Hematopoietic multipotent progenitor cell treated with erythropoietin and hydrocortisone succinate and interleukin-3 and kit ligand, for 6 days (in vitro differentiated cells): ENCODE measurements at places on chromosomes 13 and 19.
A peak's percentile ranks its signal among the peaks of the same experiment; 100 is the strongest.

GRCh38 chr13:90201202-90201601, 1146.3 kb upstream of the MIR17HG start:
- no peak for DNase-seq

DNA sequence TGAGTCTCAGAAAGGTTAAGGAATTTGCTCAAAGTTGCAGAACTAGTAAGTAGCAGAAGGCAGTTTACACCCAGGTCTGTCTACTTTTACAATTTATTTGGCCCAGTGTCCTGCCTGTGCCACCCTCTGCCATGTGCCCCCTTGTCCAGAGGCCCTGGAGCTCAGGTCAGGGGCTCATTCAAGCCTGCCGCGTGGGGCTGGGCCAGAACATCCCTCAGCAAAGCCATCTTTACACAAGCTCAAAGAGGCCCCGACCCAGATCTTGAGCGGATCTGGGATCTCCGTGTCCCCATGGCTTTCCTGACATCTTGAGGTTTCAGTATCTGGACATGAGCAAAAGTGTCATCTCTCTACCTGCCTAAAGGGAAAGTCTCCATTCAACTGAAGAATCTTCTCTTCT, 76.4 kb upstream of the VSTM2B start:
- no peak for DNase-seq

DNA sequence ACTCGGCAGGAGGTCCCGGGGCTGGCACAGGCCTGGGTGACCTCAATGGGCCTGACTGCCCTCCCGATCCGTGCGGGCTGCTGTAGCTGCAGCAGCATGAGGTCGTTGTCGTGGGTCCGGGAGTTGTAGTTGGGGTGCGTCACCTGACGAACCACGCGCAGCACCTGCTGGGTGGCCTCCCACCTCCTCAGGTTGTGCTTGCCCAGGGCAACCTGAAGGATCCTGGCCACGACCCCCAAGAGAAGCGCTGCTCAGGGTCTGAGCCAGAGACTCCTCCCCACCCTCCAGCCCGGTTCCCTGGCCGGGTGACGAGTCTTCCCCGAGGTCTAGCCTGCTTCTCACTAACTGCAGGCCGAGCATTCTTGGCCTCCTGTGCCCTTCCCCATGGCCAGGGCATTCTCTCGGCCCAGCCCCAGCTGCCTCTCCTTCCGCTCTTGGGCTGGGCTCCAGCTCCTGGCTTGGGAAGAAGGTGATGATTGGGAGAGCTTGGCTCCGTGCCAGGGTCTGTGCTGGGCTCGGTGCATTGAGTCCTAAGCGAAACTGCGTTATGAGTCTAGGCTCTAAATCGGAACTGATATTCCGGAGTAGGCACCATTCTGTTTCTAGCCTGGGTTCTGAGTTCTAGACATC, 3.1 kb downstream of the KLK14 start:
- DNase-seq = no peak

GRCh38 chr13:23549724-23550123, 20.5 kb upstream of the TNFRSF19 start:
- no peak for DNase-seq

DNA sequence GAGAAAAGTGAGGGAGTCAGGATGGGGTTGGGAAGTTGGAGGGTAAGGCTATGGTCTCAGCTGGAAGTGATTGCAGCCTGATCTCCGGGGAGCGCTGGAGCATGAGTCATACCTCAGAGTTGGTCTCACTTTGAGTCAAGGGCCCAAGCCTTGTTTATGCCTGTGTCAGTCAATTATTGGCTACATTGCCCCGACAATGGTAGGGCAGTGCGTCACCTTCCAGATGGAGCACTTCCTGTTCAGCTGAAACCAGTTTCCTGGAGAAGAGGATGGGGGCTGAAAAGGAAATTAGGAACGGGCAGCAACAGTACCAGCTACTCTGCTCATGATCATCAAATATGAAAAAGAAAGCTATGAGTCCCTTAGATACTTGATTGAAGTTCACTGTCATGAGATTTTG, 60.4 kb downstream of the ADGRE1 start:
- no peak for DNase-seq

- DNase-seq = peak; percentile 89
Measured at GRCh38 chr19:13098277-13099072, 4.2 kb downstream of the LYL1 start.

GRCh38 chr13:101490406-101491015, 38.0 kb downstream of the ITGBL1 start:
- DNase-seq = no peak

- no peak for DNase-seq
Measured at GRCh38 chr19:7170983-7171382, 101.5 kb downstream of the ZNF557 start.

GRCh38 chr19:55578761-55579747, 1.6 kb downstream of the ZNF579 start:
- no peak for DNase-seq

DNA sequence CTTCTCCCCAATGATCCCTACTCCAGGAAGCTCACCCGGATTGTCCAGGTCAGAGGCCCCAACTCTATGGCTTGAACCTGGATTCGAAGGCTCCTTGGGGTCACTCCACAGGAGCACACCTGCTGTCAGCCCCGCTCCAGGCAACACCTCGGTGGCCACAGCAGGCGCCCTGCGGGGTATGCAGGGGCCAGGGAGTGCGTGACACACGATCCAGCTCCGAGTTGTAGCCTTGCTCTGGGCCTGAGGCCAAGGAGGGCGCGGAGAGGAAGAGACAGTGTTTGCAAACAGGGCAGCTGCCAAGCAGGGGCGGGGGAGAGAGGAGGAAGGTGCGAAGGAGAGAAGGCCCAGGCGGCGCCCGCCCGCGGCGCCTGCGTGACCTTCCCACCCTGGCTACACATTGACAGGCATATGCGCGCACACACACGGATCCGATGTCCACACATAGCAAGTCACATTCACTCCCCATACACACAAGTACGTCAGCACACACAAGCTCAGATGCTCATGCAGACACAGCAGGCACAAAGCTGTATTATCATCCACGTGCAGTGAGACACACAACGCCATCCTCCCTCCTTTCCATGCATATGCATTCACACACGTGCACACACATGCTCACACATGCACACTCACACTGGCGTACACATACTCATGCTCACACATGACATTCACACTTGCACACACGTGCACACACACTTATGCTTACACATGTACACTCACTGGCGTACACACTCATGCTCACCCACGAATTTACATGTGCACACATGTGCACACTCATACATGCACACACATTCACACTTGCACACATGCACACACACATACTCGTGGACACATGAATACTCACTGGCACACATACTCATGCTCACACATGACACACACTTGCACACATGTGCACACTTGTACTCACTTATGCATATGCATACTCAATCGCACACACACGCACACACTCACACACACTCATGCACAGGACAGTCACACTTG, 10.4 kb downstream of the SBK2 start:
- peak; percentile 63 for DNase-seq

GRCh38 chr13:110106726-110107125, 200.2 kb downstream of the COL4A1 start:
- no peak for DNase-seq

DNA sequence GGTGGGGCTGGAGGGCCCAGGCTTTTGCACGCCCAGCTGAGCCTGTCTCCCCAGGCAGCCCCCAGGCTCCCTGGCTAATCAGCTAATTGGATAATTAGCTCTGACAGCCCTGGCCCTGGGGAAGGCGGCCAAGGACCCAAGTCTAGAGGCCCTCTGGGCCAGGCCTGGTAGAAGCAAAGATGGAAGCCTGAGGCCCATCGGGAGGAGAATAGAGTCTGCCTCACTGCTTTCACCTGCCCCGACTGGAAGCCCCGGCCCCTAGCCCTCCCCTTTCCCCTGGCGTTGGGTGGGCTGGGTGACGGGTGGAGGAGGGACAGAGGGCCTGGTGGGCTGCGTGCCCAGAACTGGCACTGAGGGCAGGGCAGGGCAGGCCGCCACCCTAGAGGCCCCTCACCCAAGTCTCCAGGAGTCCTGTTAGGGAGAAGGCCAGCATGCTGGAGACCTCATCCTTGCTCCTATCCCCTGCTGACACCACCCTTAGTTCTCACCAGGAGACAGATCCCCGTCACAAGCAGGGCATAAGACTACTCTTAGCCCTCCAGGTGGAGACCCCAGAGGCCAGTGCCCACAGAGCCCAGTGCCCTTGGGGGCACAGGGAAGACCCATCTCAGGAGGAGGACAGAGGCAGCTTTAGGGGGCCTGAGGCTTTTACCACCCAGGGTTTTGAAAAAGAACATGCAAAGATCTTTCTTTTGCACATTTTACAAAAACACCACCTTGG, 12.0 kb downstream of the LYL1 start:
- DNase-seq = no peak

DNA sequence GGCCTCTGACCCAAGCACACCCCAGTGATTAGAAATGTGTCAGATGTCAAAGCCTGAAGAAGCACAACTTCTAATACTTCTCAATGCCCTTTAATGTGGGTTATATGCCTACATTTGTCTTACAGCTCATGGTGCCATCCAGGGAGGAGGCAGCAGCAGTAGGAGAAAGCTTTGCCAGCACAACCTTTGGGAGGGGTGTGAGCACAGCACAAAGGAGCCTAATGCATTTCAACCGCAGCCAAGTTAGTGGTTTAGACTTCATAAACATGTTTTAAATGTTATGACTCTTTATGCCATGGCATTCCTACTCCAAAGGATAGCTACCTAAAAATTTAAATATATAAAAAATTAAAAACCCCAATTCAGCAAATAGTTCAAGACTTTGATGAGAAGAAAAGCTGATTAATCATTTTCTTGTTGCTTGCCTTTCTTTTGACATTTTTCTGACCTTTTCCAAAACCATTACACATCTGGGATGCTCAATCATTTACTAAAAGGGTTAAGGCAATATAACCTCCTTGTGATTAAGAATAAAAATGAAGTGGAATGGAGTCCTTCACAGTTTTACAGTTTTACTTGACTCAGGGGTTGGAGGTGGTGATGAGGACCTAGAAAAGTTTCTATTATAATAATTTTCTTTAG, 142.7 kb downstream of the DLEU7 start:
- DNase-seq = no peak

DNA sequence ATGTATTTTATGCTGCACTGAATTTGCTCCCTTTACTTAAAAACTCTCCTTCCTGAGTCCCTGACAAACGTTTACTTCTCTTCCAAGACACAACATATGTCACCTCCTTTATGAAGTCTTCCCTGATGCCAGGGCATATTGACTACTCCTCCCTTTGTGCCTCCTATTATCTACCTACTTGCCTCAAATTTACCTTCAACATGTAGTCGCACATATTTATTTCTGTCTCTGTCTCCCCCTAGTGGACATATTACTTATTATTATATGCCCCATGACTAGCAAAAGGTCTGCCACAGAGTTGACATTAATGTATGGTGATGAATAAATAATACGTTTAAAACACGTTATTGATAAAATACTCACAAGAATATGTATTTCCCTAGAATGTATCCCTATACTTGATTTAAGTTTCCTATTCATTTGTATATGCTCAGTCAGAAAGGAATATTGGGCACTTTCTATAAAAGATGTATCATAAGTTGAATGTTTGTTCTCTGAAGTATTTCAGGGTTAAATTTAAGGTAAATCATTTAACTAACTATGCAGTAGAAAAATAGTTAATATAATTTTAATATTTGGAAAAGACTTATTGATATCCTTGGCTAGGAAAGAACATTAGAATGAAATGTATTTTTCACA, 250.3 kb upstream of the ATXN8OS start:
- DNase-seq = peak; percentile 87

GRCh38 chr13:105497597-105497996, 1037.9 kb downstream of the EFNB2 start:
- no peak for DNase-seq

DNA sequence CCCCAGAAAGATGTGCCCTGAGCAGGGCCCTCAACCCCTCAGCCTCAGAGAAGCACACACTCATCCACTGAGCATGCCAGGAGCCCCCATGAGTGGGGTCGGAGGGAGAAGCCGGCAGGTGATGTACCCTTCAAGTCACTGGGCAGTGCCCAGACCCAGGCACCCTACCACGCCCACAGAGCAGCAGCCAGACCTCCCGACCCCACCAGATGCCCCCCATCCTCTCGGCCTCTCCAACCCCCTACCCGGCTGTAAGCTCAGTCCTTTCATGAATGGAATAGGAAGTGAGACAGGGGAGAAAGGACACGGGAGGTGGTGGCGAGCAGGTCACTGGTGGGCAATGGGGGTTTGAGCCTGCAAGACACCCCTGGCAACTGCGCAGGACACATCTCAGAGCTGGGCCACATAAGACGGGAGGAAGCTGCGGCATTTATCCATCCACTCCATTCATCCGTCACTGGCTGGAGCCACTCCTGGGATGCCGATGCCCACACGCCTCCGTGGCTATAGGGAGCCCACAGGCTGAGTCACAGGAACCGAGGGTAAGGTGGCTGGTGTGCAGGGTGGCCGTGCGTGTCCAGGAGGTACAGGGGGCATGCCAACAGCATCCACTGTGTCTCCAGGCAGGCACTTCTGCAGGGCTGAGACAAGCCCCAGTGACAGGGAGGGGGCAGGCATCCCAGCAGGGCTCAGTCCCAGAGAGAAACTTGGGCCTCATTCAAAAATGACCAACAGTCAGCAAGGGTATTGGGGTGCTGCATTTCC, 23.8 kb upstream of the VSTM2B start:
- no peak for DNase-seq

DNA sequence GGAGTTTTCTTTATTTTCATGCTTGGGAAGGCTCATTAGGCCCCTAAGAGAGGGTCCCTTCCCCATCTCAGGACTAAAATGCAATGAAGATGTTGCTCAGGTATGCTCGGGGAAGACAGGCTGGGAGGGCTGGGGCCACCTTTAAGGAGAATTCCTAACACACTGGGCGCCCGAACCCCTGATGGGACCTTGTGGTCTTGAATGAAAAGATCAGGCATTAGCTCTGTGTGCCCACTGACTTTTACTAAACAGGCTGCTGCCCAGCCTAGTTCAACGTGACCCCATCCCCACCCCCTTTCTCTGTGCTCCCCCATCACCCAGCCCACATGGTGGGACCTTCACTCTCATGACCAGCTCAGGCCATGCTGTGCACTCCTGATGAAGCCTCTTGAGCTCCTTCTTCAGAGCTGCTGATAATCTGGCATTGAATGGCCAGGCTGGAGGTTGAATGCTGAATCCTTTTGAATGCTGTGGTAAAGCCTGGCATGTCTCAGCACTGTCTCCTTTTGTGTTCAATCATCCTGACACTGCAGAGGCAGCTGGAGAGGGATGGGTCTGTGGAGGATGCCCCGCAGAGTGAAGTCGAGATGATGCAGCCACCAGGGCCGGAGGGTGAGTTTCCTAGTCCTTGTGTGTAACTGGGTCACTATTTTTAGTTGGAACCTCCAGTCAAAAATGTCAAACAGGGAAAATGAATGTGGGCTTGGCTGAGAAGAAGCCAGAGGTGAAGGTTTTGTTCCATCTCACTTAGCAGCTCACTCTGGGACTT, 209.1 kb downstream of the UQCRFS1 start:
- DNase-seq = no peak

- DNase-seq = no peak
Measured at GRCh38 chr19:38151242-38151641, 72.8 kb downstream of the DPF1 start.

- no peak for DNase-seq
Measured at GRCh38 chr19:16232568-16232967, 34.9 kb downstream of the AP1M1 start.

- DNase-seq = no peak
Measured at GRCh38 chr19:7672522-7672921, 3.7 kb downstream of the RETN start.

- DNase-seq = no peak
Measured at GRCh38 chr19:32702010-32702409, 10.4 kb downstream of the NUDT19 start.
